NCI-H2081 (cell line): ENCODE measurements at places on chromosomes 2 and 18.

DNA sequence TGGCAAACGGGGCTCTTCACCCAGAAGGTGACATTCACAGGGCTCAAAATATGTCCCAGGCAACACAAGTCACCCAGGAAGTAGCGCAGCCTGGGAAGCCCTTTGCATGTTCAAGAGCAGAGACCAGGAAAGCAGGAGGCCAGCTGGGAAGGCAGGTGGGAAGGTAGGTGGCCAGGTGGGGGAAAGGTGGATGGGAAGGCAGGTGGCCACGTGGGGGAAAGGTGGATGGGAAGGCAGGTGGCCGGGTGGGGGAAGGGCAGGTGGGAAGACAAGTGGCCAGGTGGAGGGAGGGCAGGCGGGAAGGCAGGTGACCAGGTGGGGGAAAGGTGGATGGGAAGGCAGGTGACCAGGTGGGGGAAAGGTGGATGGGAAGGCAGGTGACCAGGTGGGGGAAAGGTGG is 102.7 kb downstream of the ZNF516 start:
- no peak for DNase-seq

DNA sequence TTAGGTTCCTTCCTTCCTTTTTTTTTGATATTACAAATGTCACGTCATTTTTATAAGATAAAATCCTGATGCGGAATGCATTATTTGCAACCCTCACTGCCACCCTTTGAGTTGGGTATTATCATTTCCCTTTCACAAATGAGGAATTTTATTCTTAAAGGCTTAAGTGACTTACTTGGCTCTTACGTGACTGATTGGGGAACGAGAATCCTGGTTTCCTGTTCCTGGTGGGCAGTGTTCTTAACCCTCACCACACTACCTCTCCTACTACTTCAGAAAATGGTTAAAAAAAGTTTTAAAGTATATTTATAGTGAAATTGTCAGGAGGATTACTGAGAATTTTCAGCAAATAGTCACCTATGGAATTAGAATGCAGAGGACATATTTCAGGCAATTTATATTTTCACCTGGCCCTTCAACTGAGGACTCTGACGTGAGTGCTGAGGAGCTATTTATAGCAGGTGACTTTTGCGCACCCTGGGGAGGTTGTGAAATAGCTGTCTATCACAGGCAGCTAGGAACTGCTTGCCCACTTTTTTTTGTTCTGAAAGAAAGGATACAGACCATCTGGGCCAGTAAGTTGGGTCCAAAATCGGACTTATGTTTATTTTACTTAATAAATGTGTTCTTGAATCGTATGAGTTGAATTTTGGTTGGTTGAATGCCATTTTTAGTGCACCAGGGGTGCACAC is 18.7 kb upstream of the RASGRP3 start:
- DNase-seq, result no peak

DNA sequence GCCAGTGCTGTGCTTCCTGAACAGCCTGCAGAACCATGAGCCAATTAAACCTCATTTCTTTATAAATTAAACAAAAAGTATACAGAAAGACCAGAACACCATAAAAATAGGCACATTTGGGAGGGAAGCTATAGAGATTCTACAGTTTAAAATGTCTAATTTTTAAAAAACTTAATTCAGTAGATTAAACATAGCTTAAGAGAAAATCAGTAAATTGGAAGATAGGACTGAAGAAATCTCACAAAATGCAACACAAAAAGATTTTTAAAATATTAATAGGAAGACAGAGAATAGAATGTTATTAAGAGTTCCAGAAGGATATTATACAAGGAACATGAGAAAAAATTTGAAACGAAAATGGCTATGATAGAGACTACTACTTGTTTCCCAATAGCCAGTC is 90.5 kb upstream of the SPTBN1 start:
- no peak for DNase-seq

DNA sequence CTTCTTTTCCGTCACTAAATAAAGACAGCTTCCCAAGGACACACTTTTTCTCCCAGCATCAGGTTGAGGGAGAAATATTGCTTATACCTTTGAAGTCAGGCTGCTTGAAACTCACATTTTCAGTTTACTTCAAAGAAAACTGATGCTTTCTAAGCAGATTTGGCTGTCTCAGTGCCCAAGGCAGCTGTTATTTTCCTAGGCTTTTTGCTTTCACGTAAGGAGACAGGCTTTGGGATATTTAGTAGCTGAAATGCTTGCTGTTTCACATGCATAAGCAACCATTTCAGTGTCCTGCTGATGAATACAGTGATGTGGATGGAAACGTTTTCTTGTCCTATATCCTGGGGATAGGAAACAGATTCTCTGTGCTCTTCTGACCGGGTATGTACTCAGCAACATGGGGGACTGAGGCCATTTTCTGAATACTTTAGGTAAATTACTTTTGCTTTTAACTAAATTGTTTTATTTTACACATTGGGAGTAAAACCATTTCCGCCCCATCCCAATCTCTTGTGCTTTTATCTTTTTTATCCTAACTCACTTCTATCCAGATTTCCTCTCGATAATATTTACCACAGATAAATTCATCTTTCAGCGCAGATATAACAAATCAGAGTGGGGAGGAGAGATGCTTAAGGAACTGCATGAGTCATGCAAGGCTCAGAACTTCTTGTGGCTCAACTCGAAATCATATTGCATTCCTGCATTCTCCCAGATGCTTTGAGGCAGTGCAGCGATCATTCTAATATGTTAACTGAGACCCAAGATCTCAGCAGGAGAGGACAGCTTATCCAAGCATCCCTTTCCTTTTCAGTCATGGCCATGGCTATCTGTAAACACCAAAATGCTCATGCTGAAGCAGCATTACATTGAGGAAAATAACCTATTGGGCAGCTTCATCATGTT is 22.2 kb downstream of the GALR1 start:
- no peak for DNase-seq
